ENCODE measurements at places on chromosomes 2 and 18. TPM values are rescaled to one million over a fixed set of nuclear protein-coding genes. Genes with fewer than 3 reads are reported as not detected.

Gene MRO
- total RNA-seq, result not detected

Gene GDF7
- 0.10 TPM for total RNA-seq

Gene BCL2L11
- total RNA-seq, result 347 TPM

Gene GATA6
- not detected for total RNA-seq

Gene RNF181
- 111 TPM for total RNA-seq

Gene NXPH2
- total RNA-seq, result not detected

Gene CCDC148
- total RNA-seq, result not detected

Measured in activated T-helper 1 cell treated with anti-CD3 and anti-CD28 coated beads, Interleukin-12 subunit alpha, Interleukin-12 subunit beta, Interleukin-2, Interleukin-4 antibody, amounts not matched to agents 30 ng/mL and 10 ng/mL and 1 ng/mL, durations not matched to agents 14 hours and 24 hours and 36 hours (primary cell).